D721Med (cell line): ENCODE measurements at places on chromosomes 1 and 21.

- DNase-seq, result no peak
Observed at GRCh38 chr1:92695104-92695503, 89.8 kb downstream of the EVI5 start.

DNA sequence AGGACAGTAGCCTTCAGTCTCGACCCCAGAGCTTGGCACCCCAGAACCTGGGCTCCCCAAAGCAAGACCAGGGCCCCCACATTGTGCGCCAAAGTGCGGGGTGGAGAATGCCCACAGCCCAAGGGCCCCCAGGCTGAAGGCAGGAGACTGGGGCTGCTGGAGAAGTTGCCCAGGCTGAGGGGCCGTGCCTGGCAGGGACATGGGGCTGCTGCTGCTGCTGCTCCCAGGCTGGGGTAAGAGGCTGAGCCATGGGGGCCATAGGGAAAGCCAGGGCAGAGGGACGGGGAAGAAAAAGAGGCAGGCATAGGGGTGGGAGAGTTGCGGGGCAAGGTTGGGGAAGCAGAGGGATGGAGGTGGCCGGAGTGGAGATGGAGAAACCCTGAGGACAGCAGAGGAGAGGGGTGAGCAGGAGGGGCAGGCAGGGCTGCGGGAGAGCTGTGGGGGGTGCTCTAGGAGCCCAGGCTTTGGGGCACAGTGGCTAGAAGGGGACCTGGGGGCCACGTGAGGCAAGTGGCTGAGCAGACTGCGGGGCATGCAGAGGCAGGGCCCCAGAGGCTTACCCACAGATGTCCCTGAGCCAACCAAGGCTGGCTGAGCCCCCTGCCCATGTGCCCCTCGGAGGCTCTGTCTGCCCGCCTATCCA lies 18.9 kb downstream of the SLC27A3 start:
- no peak for DNase-seq

- no peak for DNase-seq
Observed at GRCh38 chr1:10217748-10218441, 7.5 kb downstream of the KIF1B start.

- DNase-seq, result peak; percentile 43
Observed at GRCh38 chr1:92994105-92994712, 32.9 kb upstream of the DIPK1A start.

- DNase-seq, result no peak
Observed at GRCh38 chr1:25492323-25492722, 51.1 kb upstream of the LDLRAP1 start.
